ENCODE measurements at places on chromosomes 1 and 21.

DNA sequence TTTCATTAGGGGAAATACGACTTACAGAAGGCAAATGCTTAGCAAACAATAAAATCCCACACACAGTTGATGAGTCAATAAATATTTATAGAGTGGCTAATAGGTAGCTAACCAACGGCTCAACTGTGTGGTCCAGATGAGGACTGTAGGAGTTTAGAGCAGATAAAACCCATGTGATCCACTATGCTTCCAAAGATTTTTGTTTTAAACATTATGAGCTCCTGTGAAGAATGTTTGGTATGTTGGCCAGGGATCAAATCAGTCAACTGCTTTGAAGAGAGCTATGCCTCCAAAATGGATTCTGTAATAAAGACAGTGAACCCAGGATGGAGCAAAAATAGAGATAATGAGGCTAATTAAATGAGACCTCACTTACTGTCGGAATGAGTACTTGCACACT, 72.3 kb upstream of the COL11A1 start:
- ATAC-seq, result no peak

- no peak for ATAC-seq
Measured at GRCh38 chr1:2803086-2803930, 1.8 kb upstream of the TTC34 start.

DNA sequence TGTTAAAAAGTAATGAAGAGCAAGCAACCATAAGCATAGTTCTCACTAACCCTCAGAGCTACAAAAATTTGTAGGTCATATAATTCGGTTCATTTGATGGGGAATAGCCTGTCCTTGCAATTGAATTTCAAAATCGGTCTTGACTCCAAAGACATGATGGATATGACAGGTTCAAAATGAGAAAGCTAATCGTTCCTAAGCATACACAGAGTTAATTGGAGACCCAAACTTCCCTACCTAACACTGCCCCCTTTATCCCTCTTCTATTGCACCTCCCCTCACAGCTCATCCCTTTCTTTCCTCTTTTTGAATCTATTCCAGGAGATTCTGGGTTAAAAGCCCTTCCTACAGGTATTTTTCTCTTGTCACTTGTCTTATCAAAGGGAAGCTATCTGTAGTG, 390.0 kb upstream of the PTBP2 start:
- ATAC-seq, result no peak

GRCh38 chr1:167601442-167602383, 28.3 kb upstream of the RCSD1 start:
- ATAC-seq, result peak; percentile 54

GRCh38 chr1:201468844-201469644, at the start of gene PHLDA3:
TSS of gene PHLDA3 (minus strand) at chr1:201469188. CDS start at chr1:201468786, 402 bp downstream.
- peak; percentile 91 for ATAC-seq

DNA sequence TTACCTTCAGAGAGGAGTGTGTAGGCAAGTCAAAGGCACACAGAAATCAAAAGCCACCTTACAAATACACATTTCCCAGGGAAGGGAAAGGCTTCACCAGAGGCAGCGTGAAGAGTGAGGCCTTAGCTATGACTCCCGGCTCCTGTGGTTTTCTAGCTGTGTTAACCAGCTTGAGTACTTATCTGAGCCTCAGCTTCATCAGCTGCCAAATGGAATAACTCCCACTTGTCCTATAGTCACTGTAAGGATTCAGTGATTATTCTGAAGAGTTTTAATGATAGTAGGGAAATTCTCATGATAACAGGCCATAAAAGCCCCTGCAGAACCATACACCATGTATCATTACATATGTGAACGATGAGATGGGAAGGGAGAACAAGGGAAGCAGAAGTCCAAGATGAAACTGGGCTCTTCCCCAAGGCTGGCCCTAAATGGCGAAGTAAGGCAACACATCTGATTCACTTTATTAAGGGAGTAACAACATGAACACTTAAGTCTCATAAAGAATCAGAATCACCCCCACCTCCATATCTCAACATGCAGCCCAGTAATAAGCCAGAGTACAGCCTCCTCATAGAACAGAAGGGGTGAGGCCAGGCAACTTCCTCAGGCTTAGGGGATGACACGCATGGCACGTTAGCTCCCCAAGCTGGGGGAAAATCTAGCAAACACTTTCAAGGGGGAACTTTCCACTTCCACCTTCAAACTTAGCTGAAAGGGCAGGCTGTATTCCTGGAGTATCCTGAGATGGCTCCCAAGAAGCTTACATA, 63.7 kb downstream of the SLC66A1 start:
- no peak for ATAC-seq

DNA sequence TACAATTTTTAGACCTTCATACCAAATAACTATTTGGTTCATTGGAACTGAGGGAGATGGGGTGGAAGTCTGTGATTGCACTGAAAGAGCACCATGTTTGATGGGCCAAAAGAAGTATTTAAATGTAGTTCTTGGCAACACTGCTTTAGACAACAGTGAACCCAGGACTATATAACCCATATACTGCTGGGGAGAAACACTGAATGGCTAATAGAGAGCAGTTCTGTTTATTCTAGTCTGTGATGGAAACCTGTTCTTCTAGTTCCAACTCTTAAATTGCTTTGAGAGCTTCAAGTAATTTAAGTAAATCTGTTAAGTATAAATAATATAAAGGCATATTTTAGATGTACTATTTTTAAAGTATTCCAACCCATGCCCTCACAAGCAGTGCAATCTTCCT, 96.3 kb downstream of the NIBAN1 start:
- no peak for ATAC-seq

DNA sequence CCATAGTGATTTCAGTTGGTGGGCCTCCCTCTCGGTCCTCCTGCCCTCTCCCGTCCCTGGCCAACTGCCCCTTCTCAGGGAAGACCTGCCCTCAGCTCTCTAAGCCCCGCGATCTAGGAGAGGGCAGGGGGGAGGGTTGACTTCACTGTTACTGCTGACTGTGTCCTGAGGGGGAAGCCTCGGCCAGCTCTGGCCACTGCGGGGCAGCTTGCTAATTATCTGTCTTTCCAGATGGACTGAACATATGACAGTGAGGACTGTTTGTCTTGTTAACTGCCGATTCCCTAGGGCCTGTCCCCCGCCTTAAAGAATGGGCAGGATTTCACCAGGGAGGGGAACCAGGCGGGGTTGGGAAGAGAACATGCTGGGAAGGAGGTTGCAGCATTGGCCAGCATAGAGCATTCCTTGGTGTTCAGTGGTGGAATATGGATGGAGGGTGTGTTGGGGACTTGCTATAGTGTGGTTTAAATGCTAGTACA, 22.9 kb downstream of the NIPAL3 start:
- ATAC-seq, result peak; percentile 86
